Kidney glomerular epithelial cell (primary cell): ENCODE measurements at places on chromosomes 5 and 9.

- DNase-seq, result no peak
Observed at GRCh38 chr5:168696611-168697010, 117.4 kb upstream of the PANK3 start.

GRCh38 chr9:91711755-91712601 lies 238.1 kb downstream of the ROR2 start:
- no peak for DNase-seq

- DNase-seq, result no peak
Observed at GRCh38 chr5:40679913-40680681, at the start of gene PTGER4. TSS of gene PTGER4 (plus strand) at chr5:40679915. CDS start at chr5:40680994, 1,079 bp downstream.

- peak; percentile 52 for DNase-seq
Observed at GRCh38 chr5:24161559-24161958, 483.2 kb downstream of the CDH10 start.

DNA sequence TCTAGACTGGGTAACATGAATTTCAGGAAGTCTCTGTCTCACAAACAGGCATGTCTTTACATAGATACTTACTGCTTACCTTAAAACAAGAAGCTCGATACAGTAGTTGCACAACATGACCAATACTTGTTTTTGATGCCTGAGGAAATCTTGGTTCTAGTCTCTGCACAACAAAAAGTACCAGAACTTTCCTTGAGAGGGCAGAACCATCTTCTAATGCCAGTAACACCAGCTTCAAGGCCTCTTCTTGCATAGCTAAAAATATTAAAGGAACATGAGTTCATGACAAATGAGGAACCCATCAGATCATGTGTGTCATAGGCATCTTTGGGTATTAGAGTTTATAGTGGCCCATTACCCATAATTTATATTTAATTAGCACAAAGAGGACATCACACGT lies 22.0 kb downstream of the RC3H2 start:
- DNase-seq, result no peak

GRCh38 chr9:77952635-77953328 lies 78.8 kb downstream of the GNAQ start:
- DNase-seq, result peak; percentile 10

GRCh38 chr5:43210570-43210969 lies 18.5 kb downstream of the NIM1K start:
- no peak for DNase-seq

DNA sequence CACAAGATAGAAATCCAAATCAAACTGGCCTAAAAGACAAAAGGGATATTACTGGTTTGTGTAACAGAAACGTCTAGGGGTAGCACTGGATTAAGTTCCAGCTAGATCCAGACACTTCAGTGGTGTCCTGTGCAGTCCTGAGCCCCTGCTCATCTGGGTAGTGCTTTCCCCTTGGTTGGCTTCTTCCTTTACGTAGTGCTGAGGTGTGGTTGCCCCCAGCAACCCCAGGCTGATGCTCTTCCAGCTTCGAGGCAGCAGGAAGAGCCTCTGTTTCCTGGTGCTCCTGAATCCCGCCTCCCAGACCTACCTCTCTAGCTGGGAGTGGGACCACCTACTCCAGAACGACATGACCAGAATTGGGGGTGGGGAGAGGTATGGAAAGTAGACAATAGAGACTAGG lies 166.1 kb upstream of the ADRA1B start:
- DNase-seq, result no peak

GRCh38 chr5:79318935-79319614 lies 83.1 kb downstream of the JMY start:
- DNase-seq, result peak; percentile 57

DNA sequence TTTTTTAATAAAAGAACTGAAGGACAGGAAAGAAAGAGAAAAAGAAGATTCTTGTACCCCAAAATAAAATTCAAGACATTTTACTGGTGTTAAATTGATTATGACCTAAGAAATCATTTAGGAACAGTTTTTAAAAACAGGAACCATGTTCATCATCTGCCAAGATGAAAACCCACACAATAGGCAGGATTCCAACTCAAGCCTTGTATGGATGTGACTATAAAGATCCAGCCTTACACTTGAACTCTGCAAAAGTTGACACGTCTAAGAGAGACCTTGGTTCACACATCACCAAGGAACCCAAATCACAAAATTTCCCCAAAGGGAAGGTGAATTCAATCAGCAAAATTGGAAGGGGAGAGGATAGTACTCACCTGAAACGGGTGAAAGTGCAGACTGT lies 82.6 kb downstream of the SMIM23 start:
- no peak for DNase-seq

GRCh38 chr5:173926359-173926758 lies 38.2 kb downstream of the CPEB4 start:
- no peak for DNase-seq

DNA sequence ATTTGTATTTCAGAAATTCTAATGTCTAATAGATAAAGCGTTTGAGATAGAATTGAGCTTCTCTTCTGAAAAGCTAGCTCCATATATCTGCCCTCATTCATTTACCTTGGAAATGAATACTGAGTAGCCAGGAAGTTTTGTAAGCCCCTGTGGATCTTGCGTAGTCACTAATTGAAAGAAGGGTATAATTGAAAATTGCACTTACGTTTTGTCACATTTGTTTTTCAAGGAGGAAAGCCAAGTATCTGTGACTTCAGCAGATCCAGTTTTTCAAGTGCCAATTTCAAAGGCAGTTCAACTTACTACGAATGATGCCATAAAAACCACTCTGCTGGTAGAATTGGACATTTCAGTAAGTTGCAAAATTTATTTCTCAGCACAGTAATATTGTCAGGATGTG lies 14.0 kb downstream of the MTRR start:
- no peak for DNase-seq

GRCh38 chr5:110460837-110461236 lies 265.6 kb downstream of the TMEM232 start:
- DNase-seq, result no peak

DNA sequence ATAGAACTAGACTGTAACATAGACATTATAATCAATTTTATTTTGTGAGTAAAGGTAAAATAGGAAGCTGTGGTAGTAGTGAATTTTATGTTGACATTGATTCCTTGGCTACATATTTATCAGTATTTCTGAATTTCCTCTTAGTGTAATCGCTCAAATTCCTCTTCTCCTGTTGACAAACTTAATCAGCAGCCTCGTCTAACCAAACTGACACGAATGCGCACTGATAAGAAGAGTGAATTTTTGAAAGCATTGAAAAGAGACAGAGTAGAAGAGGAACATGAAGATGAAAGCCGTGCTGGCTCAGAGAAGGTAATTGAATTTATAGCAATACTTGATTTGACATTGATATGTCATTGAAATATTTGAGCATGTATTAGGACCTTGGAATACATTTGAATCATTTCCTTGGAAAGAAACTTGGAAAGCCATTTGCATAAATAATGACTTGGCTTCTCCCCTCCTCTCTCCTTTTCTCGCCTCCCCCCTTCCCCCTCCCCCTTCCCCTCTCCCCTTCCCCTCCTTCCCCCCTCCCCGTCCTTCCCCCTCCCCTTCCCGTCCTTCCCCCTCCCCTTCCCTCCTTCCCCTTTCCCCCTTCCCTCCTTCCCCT lies 75.5 kb downstream of the GPBP1 start:
- DNase-seq, result no peak

GRCh38 chr9:101366038-101366756 lies 18.6 kb downstream of the BAAT start:
- peak; percentile 44 for DNase-seq

DNA sequence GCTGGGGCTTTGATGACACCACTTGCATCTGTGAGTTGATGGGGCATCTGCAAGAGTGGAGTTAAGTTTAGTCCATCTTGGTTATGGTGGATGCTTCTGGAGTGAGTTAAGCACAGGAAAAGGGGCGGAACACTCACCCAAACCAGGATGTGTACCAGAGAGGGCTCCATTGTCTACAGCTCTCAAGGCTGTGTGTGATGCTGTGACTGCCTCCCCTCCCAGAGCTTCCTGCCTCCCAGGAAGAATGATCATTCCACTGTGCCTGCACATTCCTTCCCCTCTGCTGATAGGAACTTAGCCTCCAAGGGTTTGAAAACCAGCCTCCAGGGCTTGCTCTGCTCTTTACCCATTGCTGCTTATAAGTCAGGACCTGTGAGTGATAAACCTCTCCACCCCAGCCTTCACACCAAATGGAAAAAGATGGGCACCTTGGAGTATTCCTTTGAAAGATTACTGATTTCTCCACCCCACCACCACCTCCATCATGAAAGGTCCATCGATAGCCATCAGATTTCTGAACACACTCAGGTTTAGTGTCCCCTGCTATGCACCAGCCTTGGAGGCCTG lies 160.1 kb upstream of the SPRY4 start:
- DNase-seq, result no peak

DNA sequence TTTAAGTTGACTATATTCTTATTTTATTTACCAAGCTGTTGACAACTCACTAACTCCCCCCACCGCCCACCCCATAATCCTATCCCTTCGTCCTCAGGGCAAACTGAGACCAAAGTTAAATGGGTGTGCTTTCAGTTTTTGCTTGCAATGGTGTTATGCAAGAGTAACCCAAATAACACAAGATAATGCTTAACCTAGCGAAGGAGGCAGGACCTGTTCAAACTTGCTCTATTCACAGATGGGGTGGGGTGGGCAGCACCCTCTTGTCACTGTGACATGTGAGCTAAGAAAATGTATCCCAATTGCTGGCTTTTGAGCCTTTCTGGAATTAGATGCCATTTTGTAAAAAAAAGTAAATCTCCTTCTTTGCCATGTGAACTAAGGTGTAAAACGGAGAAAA lies 40.4 kb downstream of the GLIS3 start:
- DNase-seq, result no peak

- DNase-seq, result no peak
Observed at GRCh38 chr5:150397782-150398721, 14.7 kb downstream of the CD74 start.

DNA sequence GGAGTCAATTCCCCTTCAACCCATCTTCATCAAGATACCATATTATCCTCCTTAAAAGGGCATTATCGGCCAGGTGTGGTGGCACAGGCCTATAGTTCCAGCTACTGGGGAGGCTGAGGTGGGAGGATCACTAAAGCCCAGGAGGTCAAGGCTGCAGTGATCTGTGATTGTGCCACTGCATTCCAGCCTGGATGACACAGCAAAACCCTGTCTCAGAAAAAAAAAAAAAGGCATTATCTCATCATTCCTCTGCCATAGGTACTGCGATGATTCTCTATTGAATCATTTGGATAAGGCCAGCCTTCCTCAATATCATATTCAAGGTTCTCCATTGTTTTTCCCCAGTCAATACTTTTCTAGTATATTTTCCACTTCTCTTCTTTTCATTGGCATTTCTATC lies 39.2 kb upstream of the RAB3C start:
- no peak for DNase-seq

DNA sequence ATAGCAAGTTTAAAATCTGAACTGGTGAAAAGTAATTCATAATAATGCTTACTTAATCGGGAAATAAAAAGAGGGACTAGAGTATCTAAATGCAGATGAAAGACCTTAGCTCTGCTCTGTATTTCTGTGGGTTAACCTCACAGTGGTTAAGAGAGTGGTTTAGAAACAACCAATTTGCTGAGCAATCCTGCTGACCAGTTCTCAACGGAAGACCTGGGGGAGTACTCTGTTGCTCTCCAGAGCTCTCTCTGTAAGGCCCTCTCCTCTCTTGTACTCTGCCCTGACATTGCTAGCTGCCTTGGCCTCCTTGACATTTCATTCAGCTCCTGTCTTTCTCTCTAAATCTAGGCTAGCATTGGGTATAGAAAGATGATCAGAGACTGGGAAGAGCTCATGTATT lies 1186.6 kb upstream of the SEMA6A start:
- no peak for DNase-seq

DNA sequence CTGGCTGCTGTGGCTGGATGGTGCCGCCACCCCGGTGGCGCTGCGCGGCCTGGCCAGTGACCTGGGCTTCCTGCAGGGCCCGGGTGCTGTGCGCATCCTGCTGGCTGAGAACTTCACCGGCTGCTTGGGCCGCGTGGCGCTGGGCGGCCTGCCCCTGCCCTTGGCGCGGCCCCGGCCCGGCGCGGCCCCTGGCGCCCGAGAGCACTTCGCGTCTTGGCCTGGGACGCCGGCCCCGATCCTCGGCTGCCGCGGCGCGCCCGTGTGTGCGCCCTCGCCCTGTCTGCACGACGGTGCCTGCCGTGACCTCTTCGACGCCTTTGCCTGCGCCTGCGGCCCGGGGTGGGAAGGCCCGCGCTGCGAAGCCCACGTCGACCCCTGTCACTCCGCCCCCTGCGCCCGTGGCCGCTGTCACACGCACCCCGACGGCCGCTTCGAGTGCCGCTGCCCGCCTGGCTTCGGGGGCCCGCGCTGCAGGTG lies 17.5 kb downstream of the CRB2 start:
- no peak for DNase-seq

- no peak for DNase-seq
Observed at GRCh38 chr9:105290418-105290817, 46.0 kb downstream of the SLC44A1 start.

DNA sequence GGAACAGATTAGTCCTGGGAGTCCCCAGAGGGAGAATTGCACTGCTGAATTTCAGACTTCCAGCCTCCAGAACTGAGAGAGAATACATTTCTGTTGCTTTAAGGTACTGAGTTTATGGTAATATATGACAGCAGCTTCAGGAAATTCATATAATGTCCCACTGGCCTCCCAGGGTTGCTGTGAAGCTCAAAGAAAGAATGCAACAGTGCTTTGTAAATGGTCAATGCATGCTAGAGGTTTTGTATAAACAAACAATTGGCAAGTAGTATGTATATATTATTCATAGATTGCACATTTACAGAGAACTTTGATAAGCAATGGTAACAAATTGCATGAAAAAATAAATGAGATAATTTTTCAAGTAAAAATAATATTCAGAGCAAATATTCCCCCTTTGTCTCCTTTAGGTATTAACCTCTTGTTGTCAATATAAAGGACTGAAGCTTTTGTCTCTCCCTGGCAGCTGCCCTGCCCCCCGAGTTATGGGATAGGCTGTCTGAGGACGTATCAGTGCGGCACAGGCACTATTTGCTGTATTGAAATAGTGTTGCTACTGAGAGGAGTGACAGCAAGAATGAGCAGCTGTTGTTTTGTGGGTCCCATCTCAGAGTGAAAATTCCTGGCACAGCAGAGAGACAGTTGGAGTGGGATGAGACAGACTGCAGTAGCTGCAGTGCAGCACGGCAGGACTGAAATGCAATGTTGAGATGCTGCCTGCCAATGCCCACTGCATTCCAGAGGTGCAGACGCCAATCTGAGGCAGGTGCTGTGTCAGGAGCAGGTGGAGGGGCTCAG lies 194.2 kb upstream of the GLRA1 start:
- DNase-seq, result no peak

DNA sequence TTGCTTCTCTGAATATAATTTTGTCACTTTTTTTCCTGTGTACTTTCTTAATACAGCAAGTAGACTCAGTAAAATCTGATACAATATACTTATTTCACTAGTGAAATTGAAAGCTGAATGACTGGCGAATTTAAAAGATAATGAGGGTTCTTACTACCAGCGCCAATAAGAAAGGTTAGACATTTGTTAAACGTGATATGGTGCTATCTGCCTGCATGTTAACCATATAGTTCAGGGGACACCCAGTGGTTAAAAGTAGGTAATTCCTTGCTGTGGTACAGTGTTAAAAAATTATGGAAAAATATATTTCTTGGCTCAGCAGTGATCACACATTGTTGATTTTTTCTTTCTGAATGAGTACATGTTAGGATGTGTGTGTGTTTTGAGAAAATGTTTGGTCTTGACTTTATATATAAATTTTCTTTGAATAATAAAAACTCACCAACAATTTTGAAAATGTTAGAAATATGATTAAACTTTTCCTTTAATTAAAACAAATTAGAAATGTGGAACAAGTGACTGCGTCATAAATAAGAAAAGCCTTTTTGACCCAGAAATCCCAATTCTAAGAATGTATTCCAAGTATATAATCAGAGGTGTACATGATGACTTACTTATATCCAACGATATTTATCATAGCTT lies 25.8 kb downstream of the CAST start:
- peak; percentile 57 for DNase-seq
